Karpas-422 (cell line): ENCODE measurements at places on chromosomes 16 and 17.

DNA sequence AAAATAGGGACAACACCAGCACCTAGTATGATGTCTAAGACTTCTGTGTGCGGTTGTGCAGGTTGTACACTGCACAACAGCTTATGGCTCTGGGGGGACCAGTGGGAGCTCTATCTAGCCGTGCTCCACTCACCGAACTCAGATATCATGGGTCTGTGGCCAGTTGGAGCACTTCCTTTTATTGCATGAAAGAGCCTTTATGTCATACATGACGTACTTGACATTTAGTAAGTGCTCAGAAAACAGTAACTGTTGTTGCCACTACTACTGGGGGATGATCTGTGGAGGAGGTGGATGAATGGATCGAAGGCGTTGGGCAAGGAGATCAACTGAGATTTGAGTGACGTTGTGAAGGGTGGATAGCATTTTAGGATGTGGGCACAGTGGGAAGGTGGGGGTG lies 368.8 kb downstream of the SNX29 start:
- DNase-seq, result no peak

GRCh38 chr16:1976216-1976520 lies 4.3 kb downstream of the TBL3 start:
- DNase-seq, result no peak

DNA sequence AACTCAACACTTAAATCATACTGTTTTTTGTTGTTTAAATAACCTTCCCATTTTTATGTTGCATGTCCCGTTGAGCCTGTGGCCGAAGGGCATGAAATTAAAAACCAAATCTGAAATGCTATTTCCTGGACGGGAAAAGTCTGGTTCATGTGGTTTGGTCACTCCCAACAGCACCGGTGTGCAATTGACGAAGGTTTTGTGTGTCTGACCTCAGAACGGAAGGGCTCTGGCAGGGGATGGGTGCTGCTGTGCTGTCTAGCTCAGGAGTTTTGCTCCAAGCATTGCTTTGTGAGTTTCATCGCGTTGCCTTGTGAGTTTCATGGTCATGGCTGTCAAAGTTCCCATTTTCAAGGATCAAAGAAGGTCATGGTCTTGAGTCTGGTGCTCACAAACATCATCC lies 363.3 kb downstream of the XYLT1 start:
- DNase-seq, result no peak

DNA sequence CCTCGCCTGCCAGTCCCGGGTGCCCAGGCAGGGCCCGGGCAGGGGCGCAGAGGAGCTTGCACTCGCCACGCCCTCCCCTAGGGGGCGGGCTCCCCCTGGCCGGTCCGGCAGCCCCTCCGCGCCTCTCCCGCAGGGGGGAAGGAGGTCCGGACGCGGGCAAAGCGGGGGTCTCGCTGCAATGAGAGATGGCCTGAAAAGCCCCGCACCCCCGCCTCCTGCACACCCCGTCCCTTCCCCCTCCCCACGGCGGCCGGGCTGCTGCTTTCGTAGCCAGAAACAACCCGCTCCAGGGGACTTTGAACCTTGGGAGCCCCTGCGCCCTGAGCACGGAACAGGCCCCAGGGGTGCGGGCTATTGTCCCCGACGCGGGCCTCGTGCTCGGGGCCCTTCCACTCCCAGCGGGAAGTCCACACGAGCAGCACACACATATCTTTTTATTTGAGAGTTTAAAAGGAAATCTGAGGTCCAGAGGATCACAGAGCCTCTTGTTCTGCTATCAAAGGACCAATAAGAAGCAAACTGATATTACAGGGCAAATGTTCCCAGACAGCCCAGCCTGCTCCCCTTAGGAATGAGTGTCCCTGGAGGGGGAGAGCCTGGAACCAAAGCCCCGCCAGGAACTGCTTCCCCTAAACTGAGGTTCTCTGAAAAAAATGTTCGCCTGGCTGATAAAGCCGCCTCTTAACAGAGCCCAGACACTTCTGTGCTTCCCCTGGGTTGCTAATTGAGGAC lies 5.8 kb upstream of the CBX4 start:
- peak; percentile 77 for DNase-seq

DNA sequence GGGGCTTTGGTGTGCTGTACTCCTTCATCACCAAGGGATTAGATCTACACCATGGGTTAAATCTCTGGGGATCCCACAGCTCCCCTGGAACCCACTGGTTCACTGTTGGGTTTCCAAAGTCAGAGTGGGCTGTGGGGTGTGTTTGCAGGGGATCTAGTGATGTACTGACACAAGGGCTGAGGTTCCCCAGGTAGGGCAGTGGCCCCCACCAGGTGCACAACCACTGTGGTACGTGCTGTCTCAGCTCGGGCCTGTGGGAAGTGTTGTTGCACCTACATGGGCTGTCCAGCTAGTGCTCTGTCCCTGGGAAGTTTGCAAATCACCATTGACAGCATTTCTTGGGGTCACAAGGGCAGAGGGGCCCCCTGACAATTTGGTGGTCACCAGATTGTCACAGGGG lies 134.4 kb upstream of the CDH8 start:
- no peak for DNase-seq

DNA sequence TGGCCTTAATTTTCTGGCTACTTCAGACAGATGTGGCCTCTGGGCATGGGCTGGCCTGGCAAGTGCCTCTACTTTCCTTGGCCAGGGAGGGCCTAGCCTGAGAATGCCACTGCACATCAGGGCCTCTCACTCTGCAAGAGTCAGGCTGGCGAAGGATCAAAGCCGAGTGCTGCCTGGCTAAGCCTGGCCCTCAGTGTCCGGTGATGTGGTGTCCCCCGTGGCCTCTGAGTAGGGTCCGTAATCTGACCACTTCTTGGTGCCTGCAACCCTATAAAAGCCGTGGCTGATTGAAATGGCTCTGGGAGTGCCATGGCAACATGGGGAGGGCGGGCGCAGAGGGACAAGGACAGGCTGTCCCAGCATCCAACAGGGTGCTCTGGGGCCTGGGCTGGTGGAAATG lies 30.2 kb downstream of the TBX4 start:
- DNase-seq, result no peak

DNA sequence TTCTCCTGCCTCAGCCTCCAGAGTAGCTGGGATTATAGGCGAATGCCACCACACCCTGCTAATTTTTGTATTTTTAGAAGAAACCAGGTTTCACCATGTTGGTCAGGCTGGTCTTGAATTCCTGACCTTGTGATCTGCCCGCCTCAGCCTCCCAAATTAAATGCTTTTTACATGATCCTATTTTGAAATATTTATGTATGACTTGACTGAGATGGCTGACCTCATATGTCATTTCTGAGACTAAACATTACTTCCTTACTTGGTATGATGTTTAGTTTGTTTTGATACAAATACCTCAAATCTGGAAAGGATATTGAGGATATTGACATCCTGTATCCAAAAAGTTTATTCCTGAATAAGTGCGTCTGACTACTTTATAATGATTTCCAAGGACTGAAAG lies 11.9 kb downstream of the CALCOCO2 start:
- DNase-seq, result no peak

- no peak for DNase-seq
Observed at GRCh38 chr16:30443631-30444030, 2.0 kb downstream of the SEPHS2 start.

GRCh38 chr16:65414284-65414984 lies 292.6 kb upstream of the CDH11 start:
- no peak for DNase-seq

GRCh38 chr16:31471875-31472708 lies at the start of gene TGFB1I1:
TSS of gene TGFB1I1 (plus strand) at chr16:31472152. CDS start at chr16:31472189, 37 bp downstream.
- no peak for DNase-seq

- DNase-seq, result no peak
Observed at GRCh38 chr17:66466840-66467367, 164.5 kb downstream of the PRKCA start.

GRCh38 chr17:40993839-40994238 lies at the start of gene KRTAP3-3:
TSS of gene KRTAP3-3 (minus strand) at chr17:40994164. CDS start at chr17:40994097, 67 bp downstream.
- DNase-seq, result no peak

DNA sequence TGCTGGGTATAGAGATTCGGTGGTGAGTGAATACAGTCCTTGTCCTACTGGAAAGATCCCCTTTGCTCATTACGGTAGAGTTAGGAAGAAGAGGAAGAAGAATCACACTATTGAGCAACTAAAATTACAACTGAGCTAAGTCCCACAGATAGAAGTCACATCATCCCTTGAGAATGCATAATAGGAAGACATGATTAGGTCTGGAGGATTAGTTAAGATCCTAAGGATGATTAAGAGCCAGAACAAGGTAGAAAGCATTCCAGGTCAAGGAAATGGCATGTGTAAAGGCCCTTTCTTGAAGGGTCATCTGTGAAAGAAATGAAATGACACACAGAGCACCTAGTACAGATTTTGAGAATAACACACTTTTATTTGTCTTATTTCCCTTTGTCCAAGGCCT lies 503.5 kb downstream of the HAPSTR1 start:
- no peak for DNase-seq

GRCh38 chr16:76819226-76819916 lies 371.6 kb upstream of the MON1B start:
- no peak for DNase-seq

- peak; percentile 96 for DNase-seq
Observed at GRCh38 chr17:8173056-8173870, 2.9 kb downstream of the TMEM107 start.

DNA sequence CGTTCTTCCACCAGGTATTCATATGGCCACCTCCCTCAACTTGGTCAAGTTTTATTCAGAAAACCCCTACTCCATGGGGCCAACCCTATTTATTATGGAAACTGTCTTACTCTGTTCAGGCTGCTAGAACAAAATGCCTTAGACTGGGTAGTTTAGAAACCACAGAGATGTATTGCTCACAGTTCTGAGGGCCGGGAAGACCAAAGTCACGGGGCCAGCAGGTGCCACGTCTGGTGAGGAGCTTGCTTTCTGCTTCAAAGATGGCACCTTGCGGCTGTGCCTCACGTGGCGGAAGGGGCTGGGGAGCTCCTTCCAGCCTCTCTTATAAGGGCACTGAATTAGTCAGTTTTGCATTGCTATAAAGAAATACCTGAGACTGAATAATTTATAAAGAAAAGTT lies 74.3 kb downstream of the AXIN2 start:
- DNase-seq, result no peak

GRCh38 chr17:28227316-28228108 lies 91.5 kb upstream of the TMEM97 start:
- no peak for DNase-seq

DNA sequence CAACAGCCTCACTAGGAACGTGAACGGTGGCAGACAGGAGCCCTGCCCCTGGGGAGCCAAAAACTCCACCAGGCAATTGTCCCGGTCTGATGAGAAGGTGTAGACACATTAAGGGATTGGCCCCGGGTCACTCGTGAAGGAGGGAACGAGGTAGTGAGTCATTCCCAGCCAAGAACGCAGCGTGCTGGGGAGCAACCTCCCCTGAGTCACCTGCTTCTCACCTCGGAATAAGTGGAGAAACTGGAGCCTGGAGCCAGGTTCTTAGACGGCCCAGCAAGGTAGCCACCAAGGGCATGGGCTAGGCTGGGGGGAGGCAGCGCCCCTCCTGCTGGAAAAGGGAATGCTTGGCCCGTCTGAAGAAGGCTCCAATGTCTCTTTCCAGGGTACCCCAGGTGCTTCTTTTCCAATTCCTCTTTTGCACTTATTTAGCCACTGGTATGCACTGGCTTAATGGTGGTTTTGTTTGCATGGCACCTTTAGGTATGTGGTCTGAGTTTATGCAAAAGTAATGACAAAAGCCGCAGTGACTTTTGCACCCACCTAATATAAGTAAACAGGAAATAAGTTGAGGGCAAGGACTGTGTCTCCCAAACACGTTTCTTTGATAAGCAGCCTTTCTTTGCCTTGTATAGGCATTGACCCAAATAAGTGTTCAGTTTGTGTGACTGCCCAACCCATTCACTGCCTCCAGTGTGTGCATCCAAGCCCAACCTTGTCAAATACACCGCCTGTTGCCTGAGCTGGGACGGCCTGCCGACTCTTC lies 1.8 kb upstream of the HELZ start:
- DNase-seq, result no peak

DNA sequence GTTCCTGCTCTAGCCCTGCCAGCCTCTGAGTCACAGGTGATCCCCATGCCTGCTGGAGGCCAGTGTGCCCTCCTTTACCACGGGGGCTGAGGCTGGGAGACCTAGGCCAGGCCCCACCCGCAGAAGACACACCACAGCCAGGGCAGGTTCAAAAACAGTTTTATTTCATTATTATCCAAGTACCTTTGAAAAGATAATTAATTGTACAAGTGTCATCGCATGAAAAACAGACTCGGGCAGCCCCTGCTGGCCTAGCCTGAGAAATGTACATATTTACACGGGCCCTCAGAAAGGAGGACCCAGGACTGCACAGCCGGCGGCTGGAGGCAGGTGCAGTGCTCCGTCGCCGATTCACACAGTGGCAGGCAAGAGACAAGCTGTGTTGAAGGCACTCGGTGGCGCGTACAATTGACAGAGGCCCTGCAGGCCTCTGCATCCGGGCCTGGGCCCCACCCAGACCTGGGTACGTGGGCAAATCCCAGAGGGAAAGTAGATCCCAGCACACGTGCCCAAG lies 4.4 kb downstream of the PDIA2 start:
- peak; percentile 66 for DNase-seq

- no peak for DNase-seq
Observed at GRCh38 chr17:62652251-62653001, 25.0 kb downstream of the MRC2 start.

DNA sequence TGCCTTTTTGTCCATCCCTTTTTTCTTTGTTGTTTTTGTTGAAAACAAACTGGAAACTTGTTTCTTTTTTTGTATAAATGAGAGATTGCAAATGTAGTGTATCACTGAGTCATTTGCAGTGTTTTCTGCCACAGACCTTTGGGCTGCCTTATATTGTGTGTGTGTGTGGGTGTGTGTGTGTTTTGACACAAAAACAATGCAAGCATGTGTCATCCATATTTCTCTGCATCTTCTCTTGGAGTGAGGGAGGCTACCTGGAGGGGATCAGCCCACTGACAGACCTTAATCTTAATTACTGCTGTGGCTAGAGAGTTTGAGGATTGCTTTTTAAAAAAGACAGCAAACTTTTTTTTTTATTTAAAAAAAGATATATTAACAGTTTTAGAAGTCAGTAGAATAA lies 4.9 kb downstream of the SOX9 start:
- DNase-seq, result no peak
